ENCODE measurements at places on chromosomes 7 and 10. TPM values are rescaled to one million over a fixed set of nuclear protein-coding genes. Genes with fewer than 3 reads are reported as not detected.

- DNase-seq: no peak
- peaks cover 39% of the 10 kb centered on the region for H3K36me3 ChIP-seq
- peak overlapping the region; percentile 96 for H3K27ac ChIP-seq
- H3K4me3 ChIP-seq: peak overlapping the region; percentile 25
These were observed 2.9 kb downstream of the DEPP1 start for GRCh38 chr10:44975431-44976331.

- H3K4me1 ChIP-seq: no peaks in the 10 kb centered on the region
- DNase-seq: no peak
- H3K4me3 ChIP-seq: no peak overlapping the region
- no peaks in the 10 kb centered on the region for H3K36me3 ChIP-seq
These were observed 54.9 kb downstream of the AHCYL2 start for GRCh38 chr7:129279757-129280156.

DNA sequence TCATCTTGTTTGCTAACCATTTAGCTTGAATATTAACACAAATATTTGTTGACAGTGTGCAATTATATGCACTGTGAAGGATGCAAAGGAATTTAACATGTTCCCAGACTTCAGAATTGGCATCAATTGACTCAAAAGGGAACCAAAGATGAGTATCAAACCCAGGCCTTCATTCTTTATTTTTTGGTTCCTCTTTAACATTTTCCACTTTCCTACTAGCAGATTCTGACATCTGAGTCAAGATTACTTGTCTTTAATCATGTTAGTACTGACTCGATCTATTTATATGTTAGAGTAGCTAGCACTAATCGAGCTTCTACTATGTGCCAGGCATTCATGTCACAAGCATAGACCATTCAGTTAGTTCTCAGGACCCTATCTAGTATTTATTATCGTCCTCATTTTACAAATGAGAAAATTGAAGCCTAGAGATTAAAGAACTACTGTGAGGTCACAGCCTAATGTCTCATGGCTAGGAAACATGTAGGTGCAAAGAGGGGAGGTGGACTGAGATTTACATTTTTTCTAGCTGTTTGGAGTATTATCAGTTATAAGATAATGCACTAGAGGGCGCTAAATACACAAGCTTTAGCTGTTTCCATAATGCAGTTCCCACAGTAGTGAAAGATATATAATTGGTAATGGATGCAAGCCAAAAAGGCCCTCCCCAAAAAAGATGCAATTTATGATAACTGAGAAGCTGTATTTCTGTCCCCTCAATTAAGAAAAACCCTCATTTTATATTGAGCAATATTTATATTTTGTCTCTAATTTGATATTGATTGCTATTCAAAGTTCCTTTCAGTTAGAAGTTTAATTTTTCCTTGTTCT, 32.9 kb upstream of the KMT2E start:
- peak overlapping the region; percentile 99 for H3K27ac ChIP-seq
- no peaks in the 10 kb centered on the region for H3K27me3 ChIP-seq
- H3K36me3 ChIP-seq: no peaks in the 10 kb centered on the region
- H3K4me1 ChIP-seq: peaks cover 90% of the 10 kb centered on the region
- H3K4me3 ChIP-seq: no peak overlapping the region
- no peak for DNase-seq

- H3K36me3 ChIP-seq: no peaks in the 10 kb centered on the region
- no peak overlapping the region for H3K4me3 ChIP-seq
- DNase-seq: no peak
- H3K4me1 ChIP-seq: peaks cover 5% of the 10 kb centered on the region
These were observed 44.6 kb upstream of the C1QL3 start for GRCh38 chr10:16566202-16566805.

GRCh38 chr7:41470081-41470480, 232.8 kb downstream of the INHBA start:
- H3K4me3 ChIP-seq: no peak overlapping the region
- H3K27ac ChIP-seq: no peak overlapping the region
- no peaks in the 10 kb centered on the region for H3K4me1 ChIP-seq
- no peak for DNase-seq

GRCh38 chr7:31933481-31933880, 136.7 kb downstream of the PDE1C start:
- H3K27me3 ChIP-seq: no peaks in the 10 kb centered on the region
- H3K27ac ChIP-seq: no peak overlapping the region
- no peaks in the 10 kb centered on the region for H3K4me1 ChIP-seq

- H3K36me3 ChIP-seq: no peaks in the 10 kb centered on the region
- H3K27me3 ChIP-seq: no peaks in the 10 kb centered on the region
- no peaks in the 10 kb centered on the region for H3K4me1 ChIP-seq
- H3K4me3 ChIP-seq: no peak overlapping the region
- H3K27ac ChIP-seq: no peak overlapping the region
These were observed 7.4 kb downstream of the APBB1IP start for GRCh38 chr10:26445411-26446031.

SYT15 gene
- 2.7 TPM for total RNA-seq

ASAH2 gene
- total RNA-seq: 1.8 TPM
